ENCODE measurements at places on chromosomes 6 and 20.
A peak's percentile ranks its signal among the peaks of the same experiment; 100 is the strongest.

GRCh38 chr6:25476126-25476525 lies 175.9 kb upstream of the SCGN start:
- DNase-seq = no peak

DNA sequence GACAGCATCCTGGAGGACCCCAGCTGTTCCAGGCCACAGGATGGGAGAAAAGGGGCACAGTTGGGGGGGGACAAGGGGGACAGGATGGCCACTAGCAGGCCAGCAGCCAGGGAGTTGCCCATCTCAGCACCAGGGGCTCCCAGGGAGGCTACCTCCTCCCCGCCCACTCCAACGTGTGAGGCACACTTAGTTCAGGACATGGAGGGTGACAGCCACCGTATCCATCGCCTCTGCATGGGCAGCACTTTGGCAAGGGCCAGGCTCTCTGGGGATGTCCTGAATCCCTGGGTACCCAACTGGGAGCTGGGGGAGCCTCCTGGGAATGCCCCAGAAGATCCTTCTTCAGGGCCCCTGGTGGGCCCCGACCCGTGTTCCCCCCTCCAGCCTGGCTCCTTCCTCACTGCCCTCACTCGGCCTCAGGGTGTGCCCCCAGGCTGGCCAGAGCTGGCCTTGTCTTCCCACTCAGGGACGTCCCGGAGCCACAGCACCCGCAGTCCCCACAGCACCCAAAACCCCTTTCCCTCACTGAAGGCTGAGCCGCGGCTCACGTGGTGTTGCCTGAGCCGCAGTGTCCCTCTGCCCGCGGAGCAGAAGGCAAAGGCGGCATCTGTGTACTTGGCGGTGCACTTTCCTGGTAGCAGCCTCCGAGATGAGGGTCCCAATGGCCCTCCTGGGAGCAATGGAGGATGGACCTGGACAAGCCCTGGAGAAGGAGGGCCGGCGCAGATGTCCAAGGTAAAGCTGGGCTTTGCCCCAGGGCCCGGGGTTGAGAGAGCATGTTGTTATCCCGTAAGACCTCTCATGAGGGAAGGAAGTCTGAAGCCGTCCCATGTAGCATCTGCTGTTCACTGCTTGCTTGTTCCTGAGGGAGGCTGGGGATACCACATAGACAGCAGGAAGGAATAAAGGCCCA lies 30.7 kb downstream of the ZNF831 start:
- no peak for DNase-seq

GRCh38 chr6:38239719-38240451 lies 399.8 kb downstream of the BTBD9 start:
- DNase-seq = no peak

- no peak for DNase-seq
Measured at GRCh38 chr20:896501-897025, 19.6 kb downstream of the ANGPT4 start.

GRCh38 chr20:35650632-35651031 lies 14.1 kb downstream of the CPNE1 start:
- no peak for DNase-seq

DNA sequence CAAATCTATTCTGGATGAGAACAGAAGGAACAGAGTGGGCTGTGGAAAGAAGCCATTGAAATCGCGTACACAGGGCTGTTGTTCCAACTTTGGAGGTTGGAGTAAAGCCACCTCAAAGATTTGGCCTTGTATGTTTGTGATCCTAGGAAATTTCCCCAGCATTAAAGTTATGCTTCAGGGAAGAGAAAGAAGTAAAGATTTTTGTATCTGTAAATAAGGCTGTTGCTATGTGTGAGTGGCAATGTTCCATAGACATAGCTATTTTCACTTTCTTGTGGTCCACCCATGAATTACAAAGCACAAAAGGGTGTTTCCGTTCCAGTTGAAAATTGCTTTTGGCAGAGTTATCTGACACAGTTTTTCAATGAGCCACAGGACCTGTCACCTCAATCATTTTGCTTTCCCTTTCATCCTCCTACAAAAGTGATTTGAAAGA lies 321.3 kb downstream of the TFAP2B start:
- no peak for DNase-seq

GRCh38 chr20:37418591-37419109 lies 72.7 kb downstream of the SRC start:
- DNase-seq = no peak

DNA sequence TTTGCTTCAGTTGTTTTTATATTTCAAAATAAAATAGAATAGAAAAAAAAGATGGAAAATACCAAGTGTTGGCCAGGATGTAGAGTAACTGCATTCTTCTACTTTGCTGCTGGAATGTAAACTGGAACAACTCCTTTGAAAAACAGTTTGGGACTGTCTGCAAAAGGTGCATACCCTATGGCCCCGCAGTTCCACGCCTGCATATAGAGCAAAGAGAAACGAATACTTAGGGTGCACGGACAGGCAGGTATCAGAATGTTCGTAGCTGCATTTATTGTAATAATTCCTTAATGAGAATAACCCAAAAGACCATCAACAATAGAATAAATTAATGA lies 603 bp upstream of the RAB23 start:
- DNase-seq = no peak

DNA sequence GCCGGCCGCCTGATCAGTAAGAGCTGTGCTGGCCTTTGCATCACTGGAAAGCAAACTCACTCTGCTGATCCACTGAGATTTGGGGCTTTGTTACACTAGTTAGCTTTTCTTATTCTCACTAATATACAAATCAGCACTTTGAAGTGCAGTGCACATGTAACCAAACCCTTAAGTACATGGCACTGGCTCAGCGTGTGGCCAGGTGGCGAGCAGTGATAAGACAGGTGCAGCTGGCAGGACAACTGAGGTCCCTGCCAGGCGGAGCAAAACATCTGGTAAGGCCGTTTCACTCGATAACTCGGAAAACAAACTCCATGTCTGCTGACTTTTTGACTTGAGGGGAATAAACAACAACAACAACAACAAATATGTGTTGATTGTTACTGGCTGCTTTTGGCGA lies 11.0 kb downstream of the GFRA4 start:
- no peak for DNase-seq

DNA sequence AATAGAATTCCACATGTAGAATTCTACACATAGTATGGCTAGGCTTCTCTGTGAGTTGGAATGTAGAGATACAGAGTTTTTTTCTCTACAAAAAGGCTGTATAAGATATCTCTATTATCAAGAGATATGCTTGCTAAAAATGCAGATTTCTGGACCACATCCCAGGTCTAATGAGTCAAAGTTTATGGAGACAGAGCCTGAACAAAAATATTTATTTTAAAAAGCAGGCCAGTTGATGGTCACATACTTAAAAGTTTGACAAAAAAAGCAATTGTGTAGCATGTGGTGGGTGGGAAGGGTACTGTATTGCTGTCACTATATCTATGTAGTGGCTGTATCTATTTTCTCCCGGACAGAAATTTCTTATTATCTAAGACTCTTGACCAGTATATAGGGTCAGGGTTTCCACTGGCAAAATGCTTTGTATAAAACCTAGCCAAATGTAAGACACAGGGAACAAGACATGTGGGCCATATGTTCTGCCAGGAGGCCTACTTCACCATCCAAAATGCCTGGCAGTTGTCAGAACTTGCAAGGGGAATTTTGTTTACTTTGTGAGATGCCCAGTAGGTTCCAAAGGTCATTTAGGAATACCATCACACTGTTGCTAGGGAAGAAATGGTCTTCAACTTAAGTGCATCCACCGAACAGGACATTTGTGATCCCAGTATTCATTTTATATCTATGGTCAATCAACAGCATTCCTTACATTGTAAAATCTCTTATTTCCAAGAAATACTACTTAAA lies 60.6 kb downstream of the SHPRH start:
- no peak for DNase-seq

DNA sequence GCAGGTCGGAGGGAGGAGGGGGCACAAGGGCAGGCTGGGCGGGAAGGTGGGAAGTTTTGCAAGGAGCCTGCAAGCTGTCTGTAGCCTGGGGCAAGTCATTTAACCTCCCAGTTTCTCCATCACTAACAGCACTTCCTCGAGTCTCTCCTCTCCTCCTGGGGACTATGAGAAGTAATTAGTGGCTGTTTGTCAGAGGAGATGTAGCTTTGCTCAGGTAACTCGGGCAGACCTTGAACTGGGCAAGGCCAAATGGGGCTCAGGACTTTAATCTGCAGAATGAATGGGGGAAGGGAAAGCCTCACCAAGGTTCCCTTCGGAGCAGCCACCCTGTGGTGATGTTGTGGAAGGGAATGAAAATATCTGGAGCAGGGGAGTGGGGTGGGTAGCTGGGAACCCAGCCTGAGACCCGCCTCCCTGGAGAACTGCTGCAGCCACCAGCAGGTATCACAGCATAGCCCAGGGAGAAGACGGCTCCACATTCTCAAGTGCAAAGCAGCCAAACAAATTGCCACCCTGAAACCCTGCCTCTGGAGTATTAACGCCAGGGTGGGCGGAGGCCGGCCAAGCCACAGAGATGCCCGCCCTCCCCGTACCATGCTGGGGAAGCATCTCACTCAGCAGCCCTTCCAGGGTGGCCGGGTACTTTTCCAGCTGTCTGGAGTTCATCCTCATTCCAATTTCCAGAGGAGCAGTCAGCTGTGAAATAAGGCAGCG lies 6.1 kb upstream of the LEMD2 start:
- no peak for DNase-seq

DNA sequence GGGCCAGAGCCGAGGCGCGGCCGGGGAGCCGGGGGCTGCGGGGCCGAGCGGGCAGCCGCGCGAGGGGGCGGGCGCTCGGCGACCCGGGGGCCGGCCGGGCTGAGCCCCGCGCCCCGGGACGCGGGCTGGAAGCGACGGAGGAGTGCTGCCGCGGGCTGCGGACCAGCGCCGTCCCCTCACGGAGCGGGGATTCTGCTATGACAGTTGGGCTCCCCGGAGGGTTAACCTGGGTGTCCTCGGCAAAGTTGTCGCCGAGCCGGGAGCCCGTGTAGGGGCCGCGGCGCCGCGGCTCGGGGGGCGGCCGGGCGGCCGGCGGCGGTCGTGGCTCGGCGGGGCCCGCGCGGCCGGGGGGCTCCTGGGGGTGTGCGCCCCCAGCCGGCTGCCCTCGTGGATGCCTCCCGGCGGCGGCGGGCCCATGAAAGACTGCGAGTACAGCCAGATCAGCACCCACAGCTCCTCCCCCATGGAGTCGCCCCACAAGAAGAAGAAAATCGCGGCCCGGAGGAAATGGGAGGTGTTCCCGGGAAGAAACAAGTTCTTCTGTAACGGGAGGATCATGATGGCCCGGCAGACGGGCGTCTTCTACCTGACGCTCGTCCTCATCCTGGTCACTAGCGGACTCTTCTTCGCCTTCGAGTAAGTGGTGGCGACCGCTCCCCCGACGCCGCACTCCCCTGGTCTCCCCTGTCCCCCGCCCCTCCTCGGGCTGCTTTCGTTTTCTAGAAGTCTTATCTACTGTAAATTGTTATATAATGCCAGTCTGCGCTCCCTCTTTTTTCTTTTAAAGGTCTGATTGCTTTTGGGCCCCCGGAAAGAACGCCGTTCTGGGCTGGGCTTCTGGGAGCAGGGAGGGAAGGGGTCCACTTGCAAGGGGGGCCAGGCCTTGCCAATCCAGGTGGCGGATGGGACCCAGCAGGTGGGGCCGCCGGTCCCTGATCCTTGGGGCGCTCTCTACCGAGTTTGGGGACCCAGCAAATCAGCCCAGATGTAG lies 936 bp downstream of the ZDHHC14 start:
- peak; percentile 48 for DNase-seq

- DNase-seq = no peak
Measured at GRCh38 chr6:111211411-111212030, 124.2 kb downstream of the SLC16A10 start.

- no peak for DNase-seq
Measured at GRCh38 chr6:132790450-132790849, 8.0 kb downstream of the SLC18B1 start.

- DNase-seq = no peak
Measured at GRCh38 chr20:36779656-36780025, 6.1 kb upstream of the DSN1 start.

DNA sequence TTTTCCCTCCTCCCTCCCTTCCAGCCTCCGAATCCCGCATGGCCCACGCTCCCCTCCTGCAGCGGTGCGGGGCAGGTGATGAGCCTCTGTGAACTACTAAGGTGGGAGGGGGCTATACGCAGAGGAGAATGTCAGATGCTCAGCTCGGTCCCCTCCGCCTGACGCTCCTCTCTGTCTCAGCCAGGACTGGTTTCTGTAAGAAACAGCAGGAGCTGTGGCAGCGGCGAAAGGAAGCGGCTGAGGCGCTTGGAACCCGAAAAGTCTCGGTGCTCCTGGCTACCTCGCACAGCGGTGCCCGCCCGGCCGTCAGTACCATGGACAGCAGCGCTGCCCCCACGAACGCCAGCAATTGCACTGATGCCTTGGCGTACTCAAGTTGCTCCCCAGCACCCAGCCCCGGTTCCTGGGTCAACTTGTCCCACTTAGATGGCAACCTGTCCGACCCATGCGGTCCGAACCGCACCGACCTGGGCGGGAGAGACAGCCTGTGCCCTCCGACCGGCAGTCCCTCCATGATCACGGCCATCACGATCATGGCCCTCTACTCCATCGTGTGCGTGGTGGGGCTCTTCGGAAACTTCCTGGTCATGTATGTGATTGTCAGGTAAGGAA lies at the start of gene OPRM1:
OPRM1 (plus strand) TSS at position 10 of the 612 bp plus-strand sequence; CDS start at position 315, 305 bp downstream.
- no peak for DNase-seq

GRCh38 chr6:122809001-122809400 lies 19.9 kb downstream of the SMPDL3A start:
- no peak for DNase-seq

GRCh38 chr20:37816726-37817125 lies 86.2 kb upstream of the VSTM2L start:
- DNase-seq = no peak

GRCh38 chr6:114785235-114786127 lies 442.7 kb upstream of the HS3ST5 start:
- DNase-seq = peak; percentile 59

- no peak for DNase-seq
Measured at GRCh38 chr6:133546098-133546497, 304.9 kb downstream of the EYA4 start.

- no peak for DNase-seq
Measured at GRCh38 chr20:41072915-41073314, 44.3 kb downstream of the TOP1 start.

DNA sequence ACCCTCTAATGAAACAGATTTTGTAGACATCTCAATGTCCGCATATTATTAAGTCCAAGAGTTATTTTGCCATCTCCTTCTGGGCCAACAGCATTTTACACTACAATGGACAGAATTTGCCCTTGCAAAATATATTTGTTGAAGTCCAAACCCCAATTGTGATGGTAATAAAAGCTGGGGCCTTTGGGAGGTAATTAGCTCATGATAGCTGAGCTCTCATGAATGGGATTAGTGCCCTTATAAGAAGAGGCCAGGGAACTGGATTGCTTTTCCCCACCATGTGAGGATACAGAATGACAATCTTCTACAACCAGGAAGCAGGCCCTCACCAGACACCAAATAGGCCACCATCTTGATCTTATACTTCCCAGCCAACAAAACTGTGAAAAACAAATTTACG lies 44.9 kb upstream of the MTRF1L start:
- no peak for DNase-seq

DNA sequence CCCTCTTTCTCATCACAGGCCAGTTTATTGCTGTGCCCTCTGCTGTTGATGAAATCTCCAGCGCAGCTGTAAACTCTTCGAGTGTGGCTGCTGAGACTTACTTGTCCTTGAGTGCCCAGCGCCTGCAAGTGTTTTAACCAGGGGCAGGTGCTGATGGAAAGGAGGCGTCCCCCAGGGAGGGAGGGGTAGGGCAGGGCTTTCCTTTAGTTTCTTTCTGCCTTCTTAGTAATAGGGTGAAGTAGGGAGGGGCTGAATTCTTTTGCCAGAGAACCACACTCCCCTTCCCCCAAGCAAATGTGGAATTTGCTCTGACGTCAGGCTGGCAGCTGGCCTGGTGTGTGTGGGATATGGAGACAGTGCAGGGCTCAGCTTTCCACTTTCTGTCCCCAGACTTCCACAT lies 61.2 kb downstream of the IGF2R start:
- DNase-seq = peak; percentile 71

All from amniotic stem cell (primary cell).